Activated naive CD4-positive, alpha-beta T cell (primary cell): ENCODE measurements at places on chromosomes 3 and 15.

DNA sequence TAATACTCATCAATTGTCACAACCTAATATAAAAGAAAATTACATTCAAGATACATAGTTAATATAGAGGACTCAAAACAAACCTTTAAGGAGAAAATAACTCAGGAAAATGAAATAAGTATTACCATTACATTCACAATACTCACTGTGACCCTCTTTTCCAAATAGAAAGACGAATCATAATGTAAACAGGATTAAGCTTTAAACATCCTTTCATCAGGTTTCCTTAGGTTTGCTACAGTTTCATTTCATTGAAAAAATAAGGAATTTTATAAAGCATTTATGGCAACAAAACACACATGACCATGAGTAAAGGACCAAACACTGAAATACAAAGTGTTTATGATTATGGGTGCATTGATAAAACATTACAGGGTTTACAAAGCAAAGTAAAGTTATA is 162.7 kb downstream of the ALCAM start:
- DNase-seq: no peak

GRCh38 chr15:26562336-26562735 is 210.5 kb downstream of the GABRB3 start:
- no peak for DNase-seq

- DNase-seq: no peak
These were observed 34.0 kb downstream of the MRPL46 start for GRCh38 chr15:88433046-88433685.

DNA sequence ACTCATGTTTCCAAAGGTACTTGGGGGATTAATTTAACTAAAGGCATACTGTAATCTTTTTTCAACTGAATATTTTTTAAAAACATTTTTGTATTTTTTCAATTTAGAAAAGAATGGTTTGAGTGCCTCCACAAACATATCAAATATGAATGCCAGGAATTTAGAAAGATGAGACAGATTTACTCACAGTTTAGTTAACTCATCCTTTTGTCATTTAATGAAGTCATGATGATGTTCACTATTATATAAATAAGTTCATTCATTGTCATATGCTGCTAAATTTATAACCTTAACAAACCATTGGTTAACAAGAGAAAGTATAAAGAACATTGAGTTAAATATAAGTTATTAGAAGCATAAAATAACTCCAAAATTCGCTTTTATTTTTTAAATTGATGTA is 50.0 kb downstream of the FGF7 start:
- no peak for DNase-seq

DNA sequence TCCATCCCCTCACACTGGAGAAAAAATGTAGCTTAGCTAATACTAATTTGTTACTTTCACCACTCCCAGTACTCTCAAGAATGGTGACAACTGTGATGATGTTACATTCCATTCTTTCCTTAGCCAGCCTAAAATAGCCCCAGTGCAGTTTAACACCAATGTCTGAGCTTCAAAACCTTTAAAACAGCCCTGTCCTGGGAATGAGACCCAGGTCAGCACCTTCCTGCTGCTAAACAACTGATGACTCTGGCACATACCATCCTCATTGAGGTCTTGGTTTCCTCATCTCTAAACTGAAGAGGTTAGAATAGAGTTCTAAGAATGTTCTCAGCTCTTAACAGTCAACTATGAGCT is 3.8 kb downstream of the SCAMP2 start:
- DNase-seq: no peak

GRCh38 chr3:167700046-167700445 is 34.6 kb downstream of the PDCD10 start:
- no peak for DNase-seq

DNA sequence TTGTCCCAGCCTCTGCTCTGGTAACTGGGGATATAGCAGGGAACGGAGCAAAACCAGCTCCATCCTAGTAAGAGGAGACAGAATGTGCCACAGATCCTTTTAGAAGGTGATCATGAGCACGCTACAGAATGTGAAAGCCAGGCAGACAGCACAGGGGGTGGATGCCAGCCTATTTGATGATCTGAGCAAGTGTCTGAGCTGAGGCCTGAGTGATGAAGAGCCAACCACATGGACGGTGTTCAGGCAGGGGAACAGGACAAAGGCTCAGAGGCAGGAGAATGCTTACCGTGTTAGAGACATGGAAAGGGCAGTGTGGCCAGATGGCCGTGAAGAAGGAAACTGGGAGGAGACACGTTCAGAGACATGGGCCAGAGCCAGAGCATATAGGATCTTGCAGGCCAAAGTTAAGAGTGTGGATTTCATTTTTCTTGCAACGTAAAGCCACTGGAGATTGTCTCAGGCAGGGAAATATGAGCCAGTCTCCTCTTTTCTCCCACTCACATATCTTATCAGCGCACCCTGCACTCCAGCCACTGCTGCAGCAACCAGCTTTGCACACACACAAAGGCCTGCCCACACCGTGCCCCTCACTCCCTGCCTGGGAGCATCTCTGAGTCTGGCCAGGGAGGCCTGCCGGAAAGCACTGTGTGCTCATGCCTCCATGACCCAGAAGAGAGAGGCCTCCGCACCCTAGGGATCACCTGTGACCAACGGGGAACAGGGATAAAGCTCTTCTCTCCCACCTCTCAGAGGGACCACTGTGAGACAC is 20.1 kb downstream of the RAB43 start:
- no peak for DNase-seq

DNA sequence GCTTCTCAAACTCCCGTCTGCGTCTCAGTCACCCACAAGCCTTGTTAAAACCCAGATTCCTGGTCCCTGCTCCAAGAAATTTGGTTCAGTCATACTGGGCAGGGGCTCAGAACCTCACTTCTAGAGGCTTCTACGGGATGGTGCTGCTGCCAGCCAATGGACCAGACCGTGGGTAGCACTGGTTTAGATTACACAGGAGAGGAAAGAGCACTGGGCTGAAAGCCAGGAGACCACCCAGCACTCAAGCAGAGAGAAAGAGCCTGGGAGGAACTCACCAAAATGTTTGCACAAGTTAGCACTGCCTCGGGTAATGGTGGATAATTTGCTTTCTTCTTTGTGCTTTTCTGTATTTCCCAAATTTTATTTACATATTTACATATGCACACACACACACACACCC is 46.9 kb upstream of the MUC13 start:
- no peak for DNase-seq

DNA sequence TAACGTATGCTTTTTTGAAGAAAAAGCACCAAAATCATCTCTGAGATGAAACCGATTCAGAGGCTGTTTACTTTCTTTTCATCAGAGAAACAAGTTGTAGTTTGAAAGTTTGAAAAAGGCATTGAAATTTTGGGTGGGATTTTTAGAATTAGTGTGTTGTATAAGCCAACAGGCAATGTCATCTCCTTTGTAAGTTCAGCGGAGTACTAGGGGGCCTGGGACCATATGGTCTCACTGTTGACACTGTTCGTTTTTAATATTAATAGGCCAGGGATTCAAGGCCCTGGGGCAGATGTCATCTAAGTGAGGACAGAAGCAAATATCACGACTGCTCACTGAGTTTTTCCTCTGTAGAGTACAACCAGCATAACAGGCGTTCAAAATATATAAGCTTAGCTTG is 256.2 kb upstream of the RARB start:
- no peak for DNase-seq

DNA sequence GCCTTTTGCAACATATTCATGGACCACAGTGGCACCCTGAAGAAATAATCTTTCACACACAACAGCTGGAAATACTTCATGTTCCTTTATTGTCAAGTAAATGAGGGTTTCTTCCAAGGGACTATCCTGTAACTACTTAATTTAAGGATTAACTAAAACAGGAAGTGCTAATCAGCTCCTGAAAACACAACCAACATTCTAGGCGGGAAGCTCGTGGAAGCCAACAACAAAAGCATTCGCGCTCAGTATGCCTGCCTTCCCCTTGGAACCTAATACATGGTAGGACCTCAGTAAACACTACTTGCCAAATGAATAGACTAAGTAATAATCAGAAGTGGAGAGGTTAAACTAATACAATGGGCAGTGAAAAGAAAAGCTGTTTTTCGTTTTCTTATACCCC is 300.9 kb downstream of the RORA start:
- no peak for DNase-seq

- DNase-seq: no peak
These were observed 22.3 kb downstream of the C2CD4B start for GRCh38 chr15:62142736-62143135.

DNA sequence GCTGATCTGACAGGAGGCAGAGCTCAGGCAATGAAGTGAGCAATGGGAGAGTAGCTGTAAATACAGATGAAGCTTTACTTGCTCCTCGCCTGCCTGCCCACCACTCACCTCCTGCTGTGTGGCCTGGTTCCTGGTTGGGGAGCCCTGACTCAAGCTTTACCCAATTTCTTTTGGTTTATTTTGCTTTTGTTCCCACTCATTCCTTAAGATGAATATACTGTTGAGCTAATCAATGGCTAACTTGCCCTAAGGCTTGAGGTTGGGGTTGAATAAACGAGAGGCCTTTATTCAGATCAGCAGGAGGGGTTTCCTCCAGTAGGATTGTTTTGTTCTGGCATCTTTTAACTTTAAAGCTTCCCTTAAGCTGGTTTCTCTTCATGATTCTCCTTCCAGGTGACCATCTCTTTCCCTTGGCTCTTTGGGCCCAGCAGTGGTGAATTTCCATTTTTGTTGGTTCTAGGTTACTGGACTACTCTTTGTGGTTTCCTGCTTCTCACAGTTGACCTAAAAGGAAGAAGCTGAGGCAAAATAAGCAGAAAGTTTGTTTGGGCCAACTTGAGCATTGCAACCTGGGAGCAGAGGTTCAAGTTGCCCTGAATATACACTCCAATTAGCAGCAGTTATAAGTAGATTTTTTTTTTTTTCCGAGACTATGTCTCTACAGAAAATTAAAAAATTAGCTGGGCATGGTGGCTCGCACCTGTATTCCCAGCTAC is 44.4 kb downstream of the STARD9 start:
- no peak for DNase-seq
